NCI-H2081 treated with DMSO at 0.1 percent for 48 hours (cell line): ENCODE measurements at places on chromosomes 7 and 10.

DNA sequence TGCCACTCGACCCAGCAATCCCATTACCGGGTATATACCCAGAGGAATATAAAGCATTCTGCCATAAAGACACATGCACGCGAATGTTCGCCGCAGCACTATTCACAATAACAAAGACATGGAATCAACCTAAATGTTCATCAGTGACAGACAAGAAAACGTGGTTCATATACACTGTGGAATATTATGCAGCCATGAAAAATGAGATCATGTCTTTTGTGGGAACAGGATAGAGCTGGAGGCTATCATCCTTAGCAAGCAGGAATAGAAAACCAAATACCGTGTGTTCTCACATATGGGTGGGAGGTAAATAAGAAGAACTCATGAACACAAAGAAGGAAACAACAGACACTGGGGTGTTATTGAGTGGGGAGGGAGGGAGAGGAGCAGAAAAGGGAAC, 84.7 kb downstream of the SLC16A9 start:
- DNase-seq, result no peak

GRCh38 chr10:115093286-115093775, at the start of gene ATRNL1:
TSS of gene ATRNL1 (plus strand) at chr10:115093365. CDS start at chr10:115093751, 386 bp downstream.
- no peak for DNase-seq

- no peak for DNase-seq
Observed at GRCh38 chr10:129764011-129764900, 199.8 kb downstream of the EBF3 start.

- DNase-seq, result no peak
Observed at GRCh38 chr7:76304888-76305375, 2.5 kb downstream of the HSPB1 start.

DNA sequence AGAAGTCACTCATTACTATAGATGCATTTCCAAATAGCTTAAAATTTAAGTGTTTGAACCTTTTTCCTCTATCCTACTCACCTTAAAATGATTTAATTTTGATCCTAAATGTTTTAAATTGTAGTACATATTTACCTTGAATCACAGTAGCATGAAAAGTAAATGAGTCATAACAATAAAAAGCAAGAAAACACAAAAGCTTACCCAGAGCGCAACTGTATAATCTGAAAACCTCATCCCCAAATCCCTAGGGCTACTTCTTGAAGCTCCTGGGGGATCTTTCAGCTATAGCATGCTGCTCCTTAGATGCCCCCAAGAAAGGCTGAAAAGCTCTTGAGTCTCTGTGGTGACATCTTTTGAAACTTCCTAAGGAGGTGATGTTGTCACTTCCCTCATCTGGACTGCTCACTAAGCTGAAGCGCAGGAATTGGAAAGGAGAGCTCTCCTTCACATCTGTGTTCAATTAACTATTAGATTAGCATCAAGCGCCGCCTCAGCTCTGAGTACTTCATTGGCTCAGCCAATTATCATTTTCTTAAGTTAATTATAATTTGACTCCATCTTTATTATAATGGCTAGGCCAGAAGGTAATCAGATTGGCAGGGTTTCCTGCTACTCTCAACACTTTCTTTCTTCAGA, 60.2 kb downstream of the SEMA3E start:
- DNase-seq, result no peak

DNA sequence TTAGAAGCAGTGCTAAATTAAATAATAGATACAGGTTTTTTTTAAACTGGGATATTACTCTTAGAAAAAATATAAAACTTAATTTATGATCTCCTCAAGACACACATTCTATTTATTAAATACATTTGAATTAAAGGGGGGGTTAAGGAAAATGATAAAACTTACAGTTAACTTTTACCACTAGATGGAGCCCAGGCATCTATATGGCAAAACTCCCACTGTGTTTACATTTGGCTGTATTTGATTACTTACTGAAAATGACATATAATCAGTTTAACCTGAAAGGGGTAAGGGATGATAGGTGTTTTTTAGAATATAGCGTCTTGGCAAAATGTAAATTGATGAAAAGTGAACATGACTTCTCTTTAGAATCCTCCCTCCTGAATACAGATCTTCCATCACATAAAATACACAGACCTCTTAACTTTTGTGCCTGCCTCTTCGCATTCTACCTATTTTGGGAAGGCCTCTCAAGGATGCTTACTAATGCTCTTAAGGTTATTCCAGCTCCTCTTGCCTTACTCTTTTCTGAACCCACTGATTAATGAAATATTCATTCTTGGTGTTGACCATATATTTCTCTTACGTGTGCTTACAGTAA, 235.7 kb downstream of the AGMO start:
- peak; percentile 72 for DNase-seq

GRCh38 chr10:70480239-70480861, 1.8 kb downstream of the PALD1 start:
- no peak for DNase-seq

GRCh38 chr7:79268730-79269129, 184.7 kb downstream of the MAGI2 start:
- DNase-seq, result no peak

DNA sequence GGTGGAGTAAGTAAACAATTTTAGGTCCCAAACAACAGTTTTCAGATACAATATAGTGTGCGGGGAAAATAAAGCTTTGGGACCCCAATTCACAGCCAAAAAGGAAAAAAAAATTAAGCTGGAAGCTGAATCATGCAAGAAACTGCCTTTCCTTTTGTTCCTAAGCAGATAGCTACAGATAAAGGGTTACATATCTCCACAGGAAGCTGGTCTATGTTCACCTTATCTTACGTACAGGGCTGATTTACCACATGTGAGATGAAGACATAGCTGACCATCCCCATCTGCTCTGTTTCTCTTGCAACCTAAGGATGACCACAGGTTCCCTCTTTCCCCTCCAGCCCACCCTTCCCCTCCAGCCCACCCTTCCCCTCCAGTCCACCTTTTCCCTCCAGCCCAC, 14.2 kb upstream of the PFKP start:
- DNase-seq, result no peak

- no peak for DNase-seq
Observed at GRCh38 chr7:147803151-147803550, 787.4 kb upstream of the C7orf33 start.

- DNase-seq, result no peak
Observed at GRCh38 chr7:47648275-47648925, 66.5 kb upstream of the TNS3 start.

DNA sequence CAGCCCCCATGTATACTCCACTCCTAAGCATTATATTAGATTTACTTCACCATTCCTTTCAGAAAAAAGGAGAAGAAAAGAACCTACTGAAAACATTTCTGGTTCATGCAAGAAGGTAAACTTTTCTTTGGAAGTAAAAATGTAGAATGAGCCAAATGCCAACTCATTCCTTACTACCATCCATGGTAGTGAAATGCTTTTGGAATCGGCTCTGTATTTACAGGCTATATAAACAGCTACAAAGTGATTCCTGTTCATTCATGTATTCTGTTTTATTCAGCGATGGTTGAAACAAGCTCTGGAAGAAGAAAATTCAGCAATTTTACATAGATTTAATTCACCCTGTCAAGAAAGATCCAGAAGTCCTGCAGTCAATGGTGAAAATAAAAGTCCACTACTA, 91.6 kb downstream of the KMT2E start:
- DNase-seq, result no peak

DNA sequence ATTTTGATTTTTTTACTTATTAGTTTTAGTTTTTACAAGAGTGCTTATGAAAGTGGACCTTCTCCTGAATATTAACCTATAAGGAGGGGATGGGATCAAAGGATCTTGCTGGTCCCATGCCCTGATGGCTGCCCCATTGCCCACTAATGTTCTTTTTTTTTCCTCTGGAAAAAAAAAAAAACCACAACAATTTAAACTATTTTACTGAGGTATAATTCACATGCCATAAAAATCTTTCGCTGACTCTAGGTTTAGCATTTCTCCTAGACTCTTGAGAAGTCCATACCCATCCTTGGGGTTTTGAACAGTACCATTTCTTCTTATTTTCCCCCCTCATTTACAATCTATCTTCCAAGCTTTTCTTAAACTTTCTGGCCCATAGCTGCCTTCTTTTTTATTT, 481.8 kb downstream of the TFEC start:
- DNase-seq, result no peak

GRCh38 chr7:54785261-54785660, 26.2 kb upstream of the SEC61G start:
- no peak for DNase-seq

DNA sequence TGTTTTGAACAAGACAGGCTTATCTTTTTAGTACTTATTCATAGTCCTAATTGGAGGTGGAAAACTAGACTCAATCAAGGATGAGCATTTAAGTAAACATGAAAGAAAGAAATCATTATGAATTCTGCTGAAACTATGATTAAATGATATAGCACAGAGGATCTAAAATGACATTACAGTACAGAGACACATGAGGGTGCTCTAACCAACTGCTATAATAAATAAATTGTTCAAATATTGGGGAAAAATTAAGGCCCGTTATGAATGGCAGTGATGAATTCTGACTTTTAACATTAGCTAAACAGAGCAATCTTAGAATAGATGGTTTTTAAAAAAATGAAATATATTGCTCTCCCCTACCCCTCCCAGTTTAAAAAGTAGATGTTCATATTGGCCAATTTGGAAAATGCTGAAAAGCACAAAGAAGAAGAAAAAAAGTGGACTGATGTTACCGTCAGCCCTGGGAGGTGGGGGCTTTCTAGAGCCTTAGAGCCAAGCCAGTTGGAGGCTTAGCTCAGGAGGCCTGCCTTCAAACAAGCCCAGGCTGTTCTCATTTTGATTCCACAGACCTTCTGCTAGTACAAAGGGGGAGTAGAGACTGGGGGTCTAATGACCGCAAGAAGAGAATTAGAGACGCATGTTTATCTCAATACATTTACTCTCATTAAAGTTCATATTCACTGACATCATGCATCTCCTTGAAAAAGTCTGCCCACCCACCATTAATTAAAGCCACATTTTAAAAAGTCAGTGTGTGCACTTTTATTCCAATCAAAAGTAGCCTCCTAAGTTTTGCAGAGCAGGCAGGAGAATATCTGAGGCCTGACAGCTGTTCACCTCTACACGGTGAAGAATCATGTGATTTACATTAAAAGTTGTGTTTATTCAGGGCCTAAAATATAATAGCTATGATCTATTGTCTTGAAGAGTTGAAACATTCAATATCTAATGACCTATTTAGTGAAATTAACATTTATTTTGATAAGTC, 10.0 kb downstream of the WNT2 start:
- no peak for DNase-seq
